ENCODE measurements at places on chromosomes 1 and 21. TPM values are rescaled to one million over a fixed set of nuclear protein-coding genes. Genes with fewer than 3 reads are reported as not detected.
A peak's percentile ranks its signal among the peaks of the same experiment; 100 is the strongest.

The TMEM82 gene
- not detected for total RNA-seq

The RGSL1 gene
- not detected for total RNA-seq

The TRIM58 gene
- 1.7 TPM for total RNA-seq

The KRTAP7-1 gene
- total RNA-seq: not detected

The GJB5 gene
- not detected for total RNA-seq

The LINGO4 gene
- not detected for total RNA-seq

The PINK1 gene
- total RNA-seq: 45.1 TPM

The B3GALT2 gene
- 7.6 TPM for total RNA-seq

DNA sequence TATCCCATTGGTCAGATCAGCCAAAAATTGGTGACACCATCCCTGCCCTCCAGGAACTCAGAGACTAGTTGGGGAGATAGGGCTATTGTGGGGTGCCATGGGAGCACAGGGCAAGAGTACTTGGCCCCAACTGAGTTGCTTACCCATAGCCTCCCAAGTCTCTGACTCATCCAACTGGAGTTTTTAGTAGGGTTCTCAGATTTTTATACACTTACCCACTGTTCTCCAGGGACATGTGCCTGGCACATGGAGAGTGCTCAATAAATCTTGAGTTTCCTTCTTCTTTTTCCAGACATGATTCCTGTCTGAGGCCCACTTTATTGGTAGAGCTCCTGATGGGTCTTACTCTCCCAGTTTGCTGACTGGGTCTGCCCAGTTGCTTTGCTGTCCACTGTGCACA lies 56.7 kb downstream of the OVGP1 start:
- H3K27ac ChIP-seq: no peak overlapping the region
- H3K36me3 ChIP-seq: no peaks in the 10 kb centered on the region
- DNase-seq: no peak

GRCh38 chr1:245807306-245807705 lies 652.5 kb downstream of the KIF26B start:
- H3K36me3 ChIP-seq: no peaks in the 10 kb centered on the region
- no peaks in the 10 kb centered on the region for H3K4me1 ChIP-seq
- no peak for DNase-seq
- H3K27me3 ChIP-seq: no peaks in the 10 kb centered on the region
- H3K4me3 ChIP-seq: no peak overlapping the region

- H3K27me3 ChIP-seq: no peaks in the 10 kb centered on the region
- H3K4me1 ChIP-seq: no peaks in the 10 kb centered on the region
- H3K27ac ChIP-seq: no peak overlapping the region
- DNase-seq: no peak
- peak overlapping the region; percentile 59 for H3K4me3 ChIP-seq
Measured at GRCh38 chr1:16048573-16049189, 5.1 kb downstream of the CLCNKB start.

DNA sequence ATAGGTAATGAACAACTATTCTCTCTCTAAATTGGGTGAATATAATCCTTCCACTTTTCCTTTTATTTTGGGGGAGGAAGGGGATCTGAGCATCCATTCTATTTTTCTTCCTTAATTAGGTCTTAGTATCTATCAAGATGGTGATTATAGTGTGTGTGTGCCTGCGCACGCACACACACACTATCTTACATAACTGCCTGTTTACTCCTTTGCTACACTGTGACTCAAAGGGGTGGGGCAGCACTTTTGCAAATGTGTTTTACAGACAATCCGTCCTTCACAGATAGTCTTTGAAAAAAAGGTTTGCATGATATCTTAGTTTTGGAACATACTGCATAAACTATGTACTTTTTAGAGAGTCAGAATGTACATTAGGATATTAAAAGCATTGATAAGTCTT lies 191.5 kb downstream of the SDCCAG8 start:
- no peak for DNase-seq
- no peak overlapping the region for H3K4me3 ChIP-seq
- no peak overlapping the region for H3K27ac ChIP-seq
- no peaks in the 10 kb centered on the region for H3K27me3 ChIP-seq
- peaks cover 5% of the 10 kb centered on the region for H3K36me3 ChIP-seq

- DNase-seq: no peak
- peaks cover 34% of the 10 kb centered on the region for H3K27me3 ChIP-seq
- no peaks in the 10 kb centered on the region for H3K4me1 ChIP-seq
- H3K36me3 ChIP-seq: peaks cover 1% of the 10 kb centered on the region
- no peak overlapping the region for H3K27ac ChIP-seq
- H3K4me3 ChIP-seq: no peak overlapping the region
Measured at GRCh38 chr1:201213106-201213770, 22.6 kb downstream of the IGFN1 start.

GRCh38 chr1:67058761-67059160 lies 4.8 kb upstream of the SLC35D1 start:
- H3K4me3 ChIP-seq: no peak overlapping the region
- H3K27me3 ChIP-seq: no peaks in the 10 kb centered on the region
- peaks cover 22% of the 10 kb centered on the region for H3K4me1 ChIP-seq
- H3K27ac ChIP-seq: no peak overlapping the region
- H3K36me3 ChIP-seq: no peaks in the 10 kb centered on the region
- DNase-seq: no peak

DNA sequence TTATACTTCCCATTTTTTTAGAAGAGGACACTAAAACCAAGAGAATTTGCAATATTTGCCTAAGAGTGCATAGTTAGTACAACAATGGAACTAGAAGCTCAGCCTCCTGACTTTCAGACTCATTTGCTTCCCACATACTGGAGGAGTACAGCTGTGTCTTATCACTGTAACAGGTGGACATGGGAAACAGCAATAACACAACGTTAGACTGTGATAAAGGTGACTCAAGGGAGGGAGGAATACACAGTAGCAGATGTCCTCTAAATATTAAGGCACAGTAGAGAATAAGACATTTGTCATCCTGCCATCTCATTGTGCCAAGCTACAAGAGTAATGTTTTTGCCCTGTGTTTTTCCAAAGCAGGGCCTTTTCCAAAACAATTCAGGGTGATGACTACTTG lies 55.4 kb upstream of the JAK1 start:
- no peak for DNase-seq
- peaks cover 7% of the 10 kb centered on the region for H3K4me1 ChIP-seq
- H3K4me3 ChIP-seq: no peak overlapping the region
- H3K36me3 ChIP-seq: no peaks in the 10 kb centered on the region
- H3K27me3 ChIP-seq: no peaks in the 10 kb centered on the region

- H3K36me3 ChIP-seq: no peaks in the 10 kb centered on the region
- H3K4me1 ChIP-seq: peaks cover 71% of the 10 kb centered on the region
- DNase-seq: no peak
- H3K4me3 ChIP-seq: no peak overlapping the region
Measured at GRCh38 chr1:209650454-209650853, 1.8 kb downstream of the LAMB3 start.

GRCh38 chr1:61724506-61724812 lies 482 bp downstream of the TM2D1 start:
- H3K27me3 ChIP-seq: no peaks in the 10 kb centered on the region
- peaks cover 2% of the 10 kb centered on the region for H3K36me3 ChIP-seq
- H3K4me3 ChIP-seq: peak overlapping the region; percentile 97
- peaks cover 21% of the 10 kb centered on the region for H3K4me1 ChIP-seq
- no peak for DNase-seq
- H3K27ac ChIP-seq: peak overlapping the region; percentile 98

DNA sequence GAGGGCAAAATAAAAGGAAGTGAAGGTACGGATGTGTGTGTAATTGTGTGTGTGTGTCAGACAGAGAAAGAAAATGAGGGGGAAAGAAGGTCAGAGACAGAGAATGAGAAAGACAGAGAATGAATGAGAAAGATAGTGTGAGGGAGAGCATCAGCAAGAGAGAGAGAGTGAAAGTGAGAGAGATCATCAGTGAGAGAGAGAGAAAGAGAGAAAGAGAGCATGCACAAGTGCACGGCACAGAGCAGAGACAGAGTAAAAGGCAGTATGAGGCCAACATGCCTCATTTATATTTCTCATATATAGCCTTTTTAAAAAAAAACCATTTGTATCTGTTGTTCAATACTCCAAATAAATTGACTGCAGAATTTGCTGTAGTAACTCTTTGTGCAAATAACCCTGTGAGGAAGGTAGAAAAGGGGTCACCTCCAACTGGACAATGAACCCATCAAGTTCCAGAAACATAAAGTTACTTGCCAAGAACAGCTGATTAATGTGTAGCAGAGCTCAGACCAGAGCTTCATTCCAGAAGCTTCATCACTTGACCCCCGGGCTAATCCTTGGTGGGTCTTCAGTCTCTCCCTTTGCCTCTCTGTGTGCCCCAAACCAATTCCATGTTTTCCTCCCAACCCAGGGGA lies 1.2 kb downstream of the HSD3B2 start:
- no peak overlapping the region for H3K4me3 ChIP-seq
- DNase-seq: no peak
- H3K27ac ChIP-seq: no peak overlapping the region
- peaks cover 6% of the 10 kb centered on the region for H3K27me3 ChIP-seq

- H3K4me1 ChIP-seq: peaks cover 8% of the 10 kb centered on the region
- H3K27ac ChIP-seq: no peak overlapping the region
- peaks cover 25% of the 10 kb centered on the region for H3K36me3 ChIP-seq
Measured at GRCh38 chr1:55150880-55151588, 64.1 kb downstream of the USP24 start.

DNA sequence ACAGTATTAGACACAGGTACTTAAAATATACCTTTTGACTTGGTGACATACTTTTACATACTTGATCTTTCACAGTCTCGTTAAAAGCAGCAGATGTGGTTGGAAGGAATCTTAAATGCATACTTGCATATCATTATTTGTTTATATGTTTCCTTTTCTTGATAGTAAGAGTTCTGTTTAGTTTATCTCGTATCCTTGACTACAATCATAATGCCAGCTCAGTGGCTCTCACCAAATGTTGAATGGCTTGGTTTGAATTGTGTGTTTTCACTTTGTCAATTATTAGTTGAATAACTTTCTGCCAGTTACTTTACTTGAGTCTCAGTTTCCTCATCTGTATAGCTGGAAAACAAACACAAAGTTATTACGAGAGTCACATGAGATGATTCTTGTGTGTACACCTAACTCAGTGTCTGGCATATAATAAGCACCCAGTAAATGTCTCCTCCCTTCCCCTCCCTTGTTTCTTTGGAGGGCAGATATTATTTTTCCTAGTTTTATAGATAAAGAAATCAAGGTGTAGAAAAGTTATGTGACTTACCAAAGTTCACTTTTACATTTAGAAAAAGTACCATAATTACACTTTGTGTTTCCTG lies 131.6 kb upstream of the IVNS1ABP start:
- peaks cover 28% of the 10 kb centered on the region for H3K4me1 ChIP-seq
- H3K27ac ChIP-seq: no peak overlapping the region
- no peaks in the 10 kb centered on the region for H3K36me3 ChIP-seq
- no peak overlapping the region for H3K4me3 ChIP-seq

DNA sequence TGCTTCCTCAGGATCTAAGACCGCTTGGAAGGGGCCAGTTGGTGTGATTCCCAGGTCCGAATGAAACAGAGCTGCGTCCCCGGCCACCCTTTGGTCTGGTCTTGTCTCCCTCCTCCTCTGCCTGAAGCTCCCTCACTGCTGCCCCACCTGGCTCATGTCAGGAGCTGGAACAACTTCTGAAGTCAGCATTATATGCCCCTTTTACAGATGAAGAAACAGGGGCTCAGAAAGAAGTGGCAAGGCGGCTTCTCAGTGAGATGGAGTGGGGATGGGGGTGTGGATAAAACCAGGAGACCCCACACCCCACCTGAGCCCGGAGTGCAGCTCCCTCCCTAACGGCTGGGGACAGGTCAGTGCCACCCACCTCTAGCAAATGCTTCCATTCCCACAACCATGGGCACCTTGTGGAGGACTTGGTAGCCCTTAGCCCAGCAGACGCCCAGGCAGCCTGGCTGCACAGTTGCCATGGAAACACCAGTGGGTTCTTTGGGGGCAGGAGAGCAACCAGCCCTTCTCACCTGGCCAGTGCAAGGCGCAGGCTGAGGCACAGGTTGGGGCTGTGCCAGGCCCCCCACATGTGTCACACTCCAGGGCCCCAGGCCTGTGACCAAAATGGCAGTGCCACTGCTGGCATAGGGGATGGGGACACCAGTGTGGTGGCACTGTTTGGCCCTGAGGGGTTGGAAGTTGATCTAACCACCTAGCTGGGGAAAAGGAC lies 31.9 kb upstream of the ECE1 start:
- H3K27me3 ChIP-seq: no peaks in the 10 kb centered on the region
- peaks cover 99% of the 10 kb centered on the region for H3K4me1 ChIP-seq
- H3K4me3 ChIP-seq: peak overlapping the region; percentile 16
- H3K36me3 ChIP-seq: no peaks in the 10 kb centered on the region

DNA sequence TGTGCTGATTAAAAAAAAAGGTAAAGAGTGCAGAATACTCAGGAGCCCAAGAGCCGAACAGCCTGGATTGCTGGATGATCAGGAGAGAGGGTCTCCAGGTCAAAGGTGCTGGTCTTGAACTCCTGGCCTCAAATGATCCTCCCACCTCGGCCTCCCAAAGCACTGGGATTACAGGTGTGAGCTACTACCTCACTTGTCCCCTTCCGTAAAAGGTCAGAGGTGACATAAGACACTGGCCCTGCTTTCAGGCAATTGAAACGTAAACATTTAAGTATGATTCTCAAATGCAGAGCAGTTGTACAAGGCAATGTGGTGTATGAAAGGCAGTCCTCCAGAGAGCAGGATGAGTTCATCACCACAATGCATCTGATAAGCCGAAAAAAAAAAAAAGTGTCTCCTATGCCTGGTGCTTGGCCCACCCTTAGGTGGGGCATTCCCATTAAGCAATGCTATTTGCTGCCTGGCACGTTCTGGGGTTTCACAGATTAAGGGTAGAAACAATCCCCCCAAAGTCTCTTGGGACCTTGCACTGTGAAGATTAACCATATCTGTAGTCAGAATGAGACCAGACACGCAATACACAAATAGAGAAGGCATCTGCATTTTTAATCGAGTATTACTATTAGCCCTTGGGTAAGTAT lies 47.7 kb downstream of the PARP1 start:
- no peaks in the 10 kb centered on the region for H3K27me3 ChIP-seq
- H3K27ac ChIP-seq: no peak overlapping the region
- peaks cover 6% of the 10 kb centered on the region for H3K4me1 ChIP-seq
- peaks cover 26% of the 10 kb centered on the region for H3K36me3 ChIP-seq
- no peak for DNase-seq

DNA sequence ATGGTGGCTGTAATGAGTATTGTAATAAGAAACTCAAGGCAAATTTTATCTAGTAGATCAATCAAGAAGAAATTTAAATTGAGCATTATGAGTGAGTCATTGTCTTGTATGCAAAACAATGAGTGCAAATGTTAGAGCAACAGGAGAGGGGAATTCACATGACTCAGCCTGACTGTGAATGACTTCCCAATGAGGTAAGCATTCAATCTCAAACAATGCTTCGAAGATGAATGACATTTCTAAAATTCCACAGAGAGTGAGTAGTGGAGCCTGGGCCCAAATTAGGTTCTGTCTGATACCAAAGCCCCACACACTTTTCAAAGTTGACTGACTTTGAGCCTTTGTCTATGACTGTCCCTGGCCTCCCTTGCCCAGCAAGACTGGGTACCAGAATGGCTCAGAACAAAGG lies 738.0 kb downstream of the PTPRU start:
- no peak overlapping the region for H3K4me3 ChIP-seq
- H3K4me1 ChIP-seq: peaks cover 8% of the 10 kb centered on the region
- H3K27ac ChIP-seq: no peak overlapping the region

- peaks cover 13% of the 10 kb centered on the region for H3K4me1 ChIP-seq
- H3K27me3 ChIP-seq: no peaks in the 10 kb centered on the region
- H3K36me3 ChIP-seq: no peaks in the 10 kb centered on the region
- H3K27ac ChIP-seq: no peak overlapping the region
- no peak for DNase-seq
- no peak overlapping the region for H3K4me3 ChIP-seq
Measured at GRCh38 chr1:81597720-81598426, 202.9 kb upstream of the ADGRL2 start.

All from chondrocyte (in vitro differentiated cells).